ENCODE measurements at places on chromosomes 6 and 20.

GRCh38 chr20:51728737-51729136, 39.5 kb downstream of the ATP9A start:
- no peak for DNase-seq

DNA sequence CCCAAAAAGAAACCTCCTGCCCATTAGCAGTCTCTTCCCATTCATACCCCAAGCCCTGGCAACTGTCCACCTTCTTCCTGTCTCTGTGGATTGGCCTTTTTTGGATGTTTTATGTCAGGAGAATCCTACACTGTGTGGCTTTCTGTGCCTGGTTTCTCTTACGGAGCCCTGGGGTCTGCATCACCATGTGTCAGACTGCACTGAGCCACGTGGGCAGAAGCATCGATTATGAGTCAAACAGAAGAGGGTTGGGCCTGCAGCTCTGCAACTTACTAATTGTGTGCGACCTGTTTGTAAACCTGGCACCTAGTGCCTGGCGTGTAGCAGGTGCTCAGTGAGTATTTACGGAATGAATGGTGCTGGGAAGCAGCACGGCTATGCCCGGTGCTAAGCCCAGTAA, 62.6 kb downstream of the IGF2R start:
- DNase-seq: no peak

DNA sequence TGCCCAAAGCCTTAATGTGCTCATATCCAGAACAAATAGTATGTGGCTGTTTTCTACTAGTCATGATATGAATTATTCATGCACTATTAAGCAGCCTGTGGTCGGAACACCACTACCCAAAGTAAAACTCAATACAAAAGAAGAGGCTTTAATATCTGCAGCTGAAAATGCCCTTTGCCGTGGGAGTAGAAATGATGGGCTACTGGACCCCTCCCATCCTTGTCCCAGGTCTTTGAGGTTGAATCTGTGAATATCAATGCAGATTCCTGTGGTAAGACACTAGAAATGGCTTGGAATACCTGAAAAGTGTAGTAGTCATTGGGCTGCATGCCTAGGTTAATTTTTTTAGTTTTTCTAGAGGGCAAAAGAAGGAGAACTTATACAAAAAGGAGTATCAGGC, 303.7 kb downstream of the TBC1D7 start:
- no peak for DNase-seq

DNA sequence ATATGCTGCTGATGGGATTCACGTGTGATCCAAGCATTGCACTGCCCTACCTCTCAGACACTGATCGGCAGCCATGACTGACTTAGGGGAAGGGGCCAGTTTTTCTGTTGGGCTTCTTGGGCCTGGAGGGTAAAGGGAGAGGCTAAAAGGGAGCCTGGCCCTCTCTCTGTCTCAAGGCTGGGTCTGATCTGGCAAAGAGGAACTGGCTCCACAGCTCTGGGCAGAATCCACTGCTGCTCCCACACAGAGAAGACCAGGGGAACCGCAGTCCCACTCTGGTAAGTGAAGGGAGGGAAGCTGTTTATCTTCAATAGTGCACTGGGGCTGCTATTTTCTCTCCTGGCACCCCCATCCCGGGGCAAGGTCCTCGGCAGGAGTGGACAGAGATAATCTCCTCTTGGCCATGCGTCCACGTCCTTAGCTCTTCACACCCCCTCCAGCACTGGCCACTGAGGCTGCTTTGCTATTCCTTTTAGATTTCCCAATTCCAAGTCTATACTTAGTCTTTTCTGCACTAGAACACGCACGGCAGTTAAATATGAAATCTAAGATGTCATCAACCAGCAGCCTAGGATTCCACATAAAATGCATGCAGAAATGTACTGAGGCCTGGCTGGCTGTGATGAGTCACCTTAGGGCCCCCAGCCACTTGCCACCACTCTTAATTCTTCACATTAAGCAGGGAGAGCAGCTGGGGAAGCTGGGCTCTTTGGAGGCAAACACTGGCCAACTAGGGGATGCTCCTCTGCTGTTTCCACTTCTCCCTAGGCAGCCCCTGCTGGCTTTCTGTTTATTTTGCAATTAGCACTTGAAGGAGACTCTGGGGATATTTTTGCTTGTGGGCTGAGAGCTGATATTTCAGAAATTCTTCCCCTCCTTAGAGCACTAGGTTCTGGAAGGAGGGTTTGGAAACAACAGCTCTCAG, 87.8 kb upstream of the ARMC2 start:
- DNase-seq: peak; percentile 79

DNA sequence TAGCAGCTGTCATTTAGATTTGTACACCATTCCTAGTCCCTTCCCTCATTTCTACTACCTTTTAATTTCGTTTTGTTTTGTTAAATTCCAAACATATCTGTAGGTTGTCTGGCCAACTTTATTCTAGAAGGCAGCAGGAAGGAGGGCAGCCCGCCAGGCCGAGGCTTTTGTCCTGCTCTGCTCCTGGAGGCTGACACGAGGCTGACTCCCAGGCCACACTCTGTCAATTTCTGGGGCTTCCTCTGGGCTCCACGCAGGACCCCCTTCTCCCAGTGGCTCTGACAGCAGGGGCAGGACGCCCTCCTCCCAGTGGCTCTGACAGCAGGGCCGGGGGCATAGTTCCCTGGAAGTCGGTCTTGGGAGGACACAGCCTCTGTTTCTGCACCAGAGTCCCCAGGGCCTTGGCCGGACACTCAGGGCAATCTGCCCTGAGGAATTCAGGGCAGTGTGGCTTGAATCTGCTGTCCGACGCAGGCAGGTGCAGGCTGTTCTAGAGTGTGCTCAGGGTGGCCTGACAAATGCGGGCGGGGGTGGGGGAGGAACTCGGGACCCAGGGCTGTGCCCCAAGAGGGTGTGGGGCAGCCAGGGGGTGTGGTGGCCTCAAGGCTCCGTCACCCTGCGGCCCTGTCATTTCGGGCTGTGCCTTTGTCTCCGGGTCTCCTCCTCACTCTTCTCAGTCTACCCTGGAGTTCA, 11.8 kb downstream of the SMOC2 start:
- no peak for DNase-seq

DNA sequence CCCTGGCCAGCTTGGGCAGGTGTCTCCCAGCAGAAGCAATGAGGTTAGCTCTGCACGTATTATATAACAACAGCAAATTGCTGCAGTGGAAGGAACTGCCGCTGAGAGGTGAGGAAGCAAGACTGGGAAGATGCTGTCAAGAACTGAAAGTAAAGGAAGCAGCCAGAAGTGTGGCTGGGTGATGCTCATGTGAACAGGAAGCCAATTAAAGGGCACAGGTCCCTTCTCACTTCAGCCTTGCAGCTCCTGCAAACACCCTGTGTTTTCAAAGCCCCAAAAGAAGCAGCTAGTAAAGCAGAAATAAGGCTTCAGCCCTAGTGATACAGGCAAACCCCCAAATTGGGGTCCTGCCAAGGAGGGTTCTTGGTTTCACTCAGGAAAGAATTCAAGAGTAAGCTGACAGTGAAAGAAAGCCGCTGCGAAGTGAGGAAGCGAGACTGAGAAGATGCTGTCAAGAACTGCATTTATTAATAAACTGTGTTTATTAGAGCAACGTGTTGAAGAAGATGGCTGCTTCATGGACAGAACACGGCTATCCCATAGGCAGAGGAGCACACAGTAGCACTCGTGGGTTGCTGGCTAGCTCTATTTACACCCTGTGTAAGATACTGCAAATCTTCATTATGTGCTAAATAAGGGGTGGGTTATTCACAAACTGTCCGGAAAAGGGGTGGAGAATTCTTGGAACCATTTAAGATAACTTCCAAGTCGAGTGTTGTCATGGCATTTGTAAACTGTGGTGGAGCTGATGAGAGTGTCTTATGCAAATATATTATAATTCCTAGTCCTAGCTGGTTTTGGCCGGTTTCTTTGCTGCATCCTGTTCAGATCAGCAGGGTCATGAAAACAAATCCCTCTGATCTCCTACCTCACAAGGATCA, 152.2 kb downstream of the LINC00237 start:
- no peak for DNase-seq

GRCh38 chr20:46343975-46344357, 35.7 kb upstream of the CDH22 start:
- DNase-seq: no peak

- no peak for DNase-seq
Observed at GRCh38 chr6:157169656-157170055, 153.7 kb downstream of the TMEM242 start.

DNA sequence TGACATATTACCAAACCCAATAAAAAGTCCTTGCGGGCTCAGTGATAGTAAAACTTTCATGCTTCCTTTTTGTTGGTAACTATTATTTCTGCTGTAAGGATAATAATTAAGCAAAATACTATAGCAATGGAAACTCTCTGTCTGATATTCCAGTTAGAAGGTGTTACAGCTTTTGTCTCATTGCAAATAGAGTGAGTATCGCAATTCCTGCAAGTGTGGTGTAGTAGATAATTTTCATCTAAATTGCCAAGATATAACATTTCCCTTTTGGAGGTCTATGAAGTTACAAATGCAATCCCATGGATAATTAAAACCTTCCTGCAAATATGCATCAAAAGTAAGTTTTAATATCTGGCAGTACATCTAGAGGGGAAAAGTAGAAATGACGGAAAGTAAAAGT, 88.7 kb upstream of the CD93 start:
- DNase-seq: no peak

DNA sequence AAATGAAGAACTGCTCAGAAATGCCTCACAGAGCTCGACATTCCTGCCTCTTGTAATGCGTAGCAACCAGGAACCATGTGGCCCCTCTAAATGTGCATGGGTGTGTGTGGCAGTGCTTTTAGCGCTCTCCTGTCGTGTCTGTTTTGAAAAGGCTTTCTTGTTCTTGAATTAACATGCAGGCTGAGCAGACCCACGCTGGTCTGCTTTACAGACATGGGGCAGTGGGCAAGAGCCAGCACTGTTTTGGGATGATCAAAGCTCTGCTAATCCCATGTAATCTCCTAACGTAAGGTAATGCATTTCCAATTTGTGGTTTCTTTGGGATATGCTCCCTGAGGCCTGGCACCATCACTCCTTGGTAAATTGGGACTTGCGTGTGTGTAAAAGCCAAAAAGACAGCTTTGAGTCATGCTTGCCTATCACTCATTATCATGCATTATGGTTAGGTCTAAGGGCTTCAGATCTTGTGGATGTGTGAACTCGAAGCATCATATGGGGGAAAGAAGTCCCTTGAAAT, 11.8 kb downstream of the RIPOR2 start:
- no peak for DNase-seq

GRCh38 chr6:13487122-13488014, at the start of gene GFOD1:
TSS of gene GFOD1 (minus strand) at chr6:13487600. CDS start at chr6:13486890, 710 bp downstream.
- no peak for DNase-seq

- DNase-seq: no peak
Observed at GRCh38 chr20:3173610-3174441, 477 bp upstream of the LZTS3 start.

DNA sequence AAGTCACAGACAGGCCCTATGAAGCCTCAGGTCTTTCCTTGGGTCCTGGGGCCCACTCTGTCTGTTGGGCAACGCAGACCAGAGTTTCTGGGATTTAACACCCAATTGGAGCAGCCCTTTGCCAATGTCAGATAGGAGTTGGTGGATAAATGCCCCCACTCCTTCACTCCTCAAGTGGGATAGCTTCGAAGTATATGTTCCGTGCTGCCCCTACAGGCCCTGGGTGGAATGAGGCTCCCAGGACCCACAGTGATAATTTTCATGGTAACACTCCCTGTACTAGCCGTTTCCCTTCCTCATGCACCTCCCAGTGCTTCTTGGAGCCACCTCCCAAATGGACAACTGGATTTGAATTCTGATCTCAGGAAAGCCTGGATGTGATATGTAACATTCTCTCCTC, 145.4 kb downstream of the FOXA2 start:
- no peak for DNase-seq

DNA sequence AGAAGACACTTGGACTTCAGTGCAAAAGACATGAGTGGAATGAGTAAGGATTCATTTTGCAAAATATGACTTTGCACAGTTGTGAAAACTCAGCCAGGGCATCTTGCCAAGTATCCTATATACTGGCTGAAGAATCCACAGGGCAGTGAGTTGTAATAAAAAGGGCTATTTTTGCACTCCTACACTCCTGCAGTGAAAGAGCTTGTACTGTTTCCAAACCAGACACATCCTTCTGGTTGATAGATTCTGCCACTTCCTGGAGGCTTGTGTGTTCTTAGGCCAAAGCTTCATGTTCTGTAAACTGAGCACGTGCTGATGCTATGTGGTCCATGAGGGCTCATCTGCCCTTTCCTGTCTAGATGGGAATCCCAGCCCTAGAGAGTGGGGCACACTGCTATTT, 34.9 kb downstream of the GMPR start:
- DNase-seq: no peak

- no peak for DNase-seq
Observed at GRCh38 chr6:18990059-18990978, 603.2 kb downstream of the RNF144B start.

- DNase-seq: no peak
Observed at GRCh38 chr6:8069151-8069550, 5.0 kb upstream of the BLOC1S5 start.

DNA sequence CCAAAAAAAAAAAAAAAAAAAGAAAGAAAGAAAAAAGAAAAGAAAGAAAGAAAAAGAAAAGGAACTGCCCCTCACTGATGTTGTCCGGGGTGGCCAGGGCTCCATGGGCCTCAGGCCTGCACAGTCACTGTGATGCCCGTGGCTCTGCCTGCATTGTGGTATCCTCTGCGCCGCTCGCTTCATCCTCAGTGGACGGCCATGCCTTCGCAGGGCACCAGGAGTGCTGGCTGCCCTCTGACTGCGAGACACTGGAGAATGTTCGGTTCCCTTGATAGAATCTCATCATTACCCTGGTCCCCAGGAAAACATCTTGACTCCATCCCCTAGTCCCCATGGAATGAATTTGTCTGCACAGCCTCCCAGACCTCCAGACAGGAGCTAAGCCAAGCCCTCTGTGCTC, 61.7 kb downstream of the TMEM242 start:
- no peak for DNase-seq

GRCh38 chr20:19512886-19513677, 245.0 kb upstream of the RIN2 start:
- DNase-seq: no peak

DNA sequence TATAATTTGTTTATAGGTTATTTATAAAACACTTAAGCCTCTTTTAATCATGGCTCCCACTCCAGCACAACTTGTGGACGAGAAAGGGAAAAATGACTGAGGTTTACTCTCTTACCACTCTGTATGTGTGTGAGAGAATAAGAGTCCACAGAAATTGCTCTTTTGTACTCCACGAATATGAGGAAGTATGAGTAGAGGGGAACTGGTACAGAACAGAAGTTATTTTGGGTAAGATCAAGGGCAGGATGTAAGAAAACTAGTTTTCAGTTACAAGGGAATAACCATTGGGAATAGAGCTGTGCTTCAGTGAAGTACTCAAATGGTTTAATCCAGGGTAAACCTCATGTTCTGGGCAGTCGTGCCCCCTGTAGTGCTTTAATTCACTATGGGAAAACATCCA, 72.6 kb downstream of the REV3L start:
- no peak for DNase-seq

DNA sequence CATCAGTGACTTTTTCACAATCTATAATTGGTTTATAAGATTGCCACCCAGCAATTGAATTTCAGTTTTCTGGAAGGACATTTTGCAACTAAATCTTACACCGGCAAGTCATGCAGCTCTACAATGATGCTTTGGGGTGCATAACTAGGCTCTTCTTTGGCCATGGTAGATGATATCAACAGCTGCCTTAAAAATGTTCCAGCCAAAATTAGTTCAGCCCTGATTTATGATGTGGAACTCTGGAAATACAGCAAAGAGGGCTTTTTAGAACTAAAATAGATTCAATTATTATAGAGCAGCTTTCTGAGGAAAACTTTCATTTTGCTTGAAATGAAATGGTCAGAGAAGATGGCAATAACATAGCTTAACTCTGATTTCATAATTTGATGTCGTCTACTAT, 18.4 kb upstream of the MCM9 start:
- DNase-seq: no peak

- no peak for DNase-seq
Observed at GRCh38 chr6:18598551-18599264, 211.6 kb downstream of the RNF144B start.
